Activated T-cell treated with anti-CD3 and anti-CD28 coated beads, Interleukin-2, amount 50 U/mL, for 1 hour (primary cell): ENCODE measurements at places on chromosomes 3 and 15.

DNA sequence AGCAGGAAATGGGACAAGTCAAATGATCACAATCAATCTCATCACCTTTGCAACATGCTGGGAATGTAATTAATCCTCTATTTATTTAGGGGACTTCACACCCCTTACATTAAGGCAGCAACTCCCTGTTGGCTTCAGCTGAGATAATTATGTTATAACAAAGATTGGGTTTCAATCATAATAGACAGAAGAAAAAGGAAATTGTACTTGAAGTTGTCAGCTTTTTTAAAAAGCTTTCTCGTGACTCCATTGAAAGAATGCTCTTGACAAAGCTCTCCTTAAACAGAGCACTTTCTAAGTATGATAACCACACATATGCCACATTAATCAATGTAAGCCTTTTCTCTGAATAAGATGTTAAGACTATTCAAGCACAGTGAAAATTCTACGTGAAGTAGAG, 65.7 kb downstream of the SHQ1 start:
- DNase-seq, result no peak

- DNase-seq, result no peak
Measured at GRCh38 chr3:161070980-161071663, 34.0 kb downstream of the B3GALNT1 start.

DNA sequence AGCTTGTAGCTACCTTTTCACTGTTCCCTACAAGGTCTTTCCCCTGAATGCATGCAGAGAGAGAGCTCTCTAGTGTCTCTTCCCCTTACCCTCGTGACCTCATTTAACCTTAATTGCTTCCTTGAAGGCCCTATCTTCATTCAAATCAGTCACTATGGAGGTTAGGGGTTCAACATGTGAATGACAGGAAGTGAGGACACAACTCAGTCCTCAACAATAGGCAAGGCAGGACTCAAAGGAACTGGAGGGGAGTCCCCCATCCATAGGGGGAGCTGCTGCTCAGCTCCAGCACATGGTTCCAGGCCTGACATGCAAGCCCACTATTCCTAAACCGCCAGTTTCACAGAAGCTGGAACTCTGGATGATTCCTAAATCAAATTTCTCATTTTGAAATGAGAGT, 33.8 kb upstream of the GYG1 start:
- no peak for DNase-seq

DNA sequence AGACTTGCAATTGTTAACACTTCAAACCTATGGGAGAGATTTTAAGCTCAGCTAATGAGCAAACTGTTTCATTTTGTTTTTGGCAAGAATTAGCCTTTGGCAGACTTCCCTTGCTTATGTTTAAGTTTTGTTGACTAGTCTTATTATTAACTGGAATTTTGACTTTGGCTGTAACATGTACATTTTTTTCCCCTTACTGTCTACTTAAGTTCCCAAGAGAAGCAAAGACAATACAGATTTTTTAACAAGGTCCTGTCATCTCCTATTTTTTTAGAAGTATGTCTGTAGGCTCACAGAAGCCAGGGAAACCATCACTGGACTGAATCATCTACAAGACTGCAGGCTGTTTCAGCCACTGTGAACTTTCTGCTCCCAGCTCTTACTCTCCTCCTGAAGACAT, 74.3 kb downstream of the DGKG start:
- no peak for DNase-seq

GRCh38 chr3:32498252-32498651, 4.4 kb downstream of the CMTM6 start:
- DNase-seq, result no peak

- no peak for DNase-seq
Measured at GRCh38 chr3:51522273-51522962, 16.1 kb upstream of the RAD54L2 start.

DNA sequence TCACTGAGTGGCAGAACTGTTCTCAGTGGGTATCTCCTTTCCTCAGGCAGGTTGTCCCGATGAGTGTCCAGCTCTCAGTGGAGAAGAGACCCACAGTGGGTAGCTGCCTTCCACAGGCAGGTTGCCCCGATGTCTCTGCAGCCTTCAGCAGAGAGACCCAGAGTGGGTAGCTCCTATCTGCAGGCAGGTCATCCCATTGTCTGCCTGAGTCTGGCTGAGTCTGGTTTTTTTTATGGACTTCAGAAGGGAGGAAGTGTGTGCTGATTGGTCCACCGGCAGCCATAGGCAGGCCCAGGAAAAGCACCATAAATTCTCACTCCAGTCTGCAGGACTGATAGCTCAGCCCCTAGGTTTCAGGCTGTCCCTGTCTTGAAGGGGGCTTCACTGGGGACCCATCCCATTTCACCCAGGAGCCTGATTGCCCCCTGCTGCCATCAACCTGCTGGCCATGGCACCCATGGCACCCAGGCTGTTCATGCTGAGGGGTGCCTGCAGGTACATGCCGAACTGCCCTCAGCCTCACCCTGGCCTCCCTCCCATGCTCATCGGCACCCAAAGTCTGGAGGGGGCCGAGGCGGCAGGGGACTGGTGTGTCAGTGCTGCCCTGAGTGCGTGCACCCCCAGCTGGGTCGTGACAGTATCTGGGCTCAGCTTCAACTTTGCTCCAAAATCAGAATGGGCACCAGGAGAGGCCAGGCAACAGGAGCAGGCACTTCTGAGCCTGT, 3.6 kb upstream of the LIMD1 start:
- no peak for DNase-seq

DNA sequence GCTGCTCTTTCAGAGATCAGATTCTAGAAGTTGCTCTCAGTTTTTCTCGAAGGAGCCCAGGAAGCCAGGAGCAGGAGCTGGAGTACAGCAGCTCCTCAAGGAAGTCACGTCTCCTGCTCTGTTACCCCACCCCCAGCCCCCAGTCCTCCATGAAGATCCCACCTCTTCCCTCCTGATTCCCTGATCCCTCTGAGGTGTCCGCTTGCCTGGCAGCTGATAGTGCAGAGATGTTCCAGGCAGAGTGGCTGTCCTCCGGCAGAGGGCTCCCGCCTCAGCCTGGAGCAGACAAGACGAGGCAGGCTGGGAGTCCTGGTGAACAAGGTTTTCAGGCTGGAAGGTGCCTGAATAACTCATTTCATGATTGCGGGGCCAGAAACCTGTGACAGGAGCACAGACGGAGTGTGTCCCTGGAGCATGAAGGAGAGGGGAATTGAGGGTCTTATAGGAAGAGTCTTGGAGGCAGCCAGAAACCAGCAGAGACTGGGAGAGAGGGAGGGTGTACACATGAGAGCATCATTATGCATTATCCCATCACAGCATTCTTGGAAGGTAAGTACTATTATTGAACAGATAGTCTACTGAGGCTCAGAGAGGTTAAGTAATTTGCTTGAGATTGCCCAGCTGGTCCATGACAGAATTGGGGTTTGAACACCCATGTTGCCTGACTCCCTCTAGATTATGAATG, 1.2 kb downstream of the HRH1 start:
- DNase-seq, result no peak

DNA sequence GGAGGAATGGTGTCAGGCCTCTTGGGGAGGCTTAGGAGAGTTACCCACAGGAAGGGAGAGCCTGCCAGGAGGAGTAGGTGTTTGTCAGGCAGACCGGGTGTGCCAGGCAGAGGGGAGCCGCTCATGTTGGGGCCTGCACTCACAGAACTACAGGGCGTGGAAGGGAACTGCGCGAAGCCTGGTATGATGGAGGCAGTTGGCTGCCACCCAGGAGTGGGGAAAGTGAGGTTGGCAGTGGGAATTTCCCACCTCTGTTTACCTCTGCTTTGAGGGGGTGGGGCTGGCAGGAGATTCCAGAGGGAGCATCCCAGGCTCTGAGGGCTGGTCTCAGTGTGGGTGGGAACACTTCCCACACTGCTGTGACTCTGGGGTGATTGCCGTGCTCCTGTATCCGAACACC, 99.9 kb downstream of the SLCO3A1 start:
- DNase-seq, result no peak

DNA sequence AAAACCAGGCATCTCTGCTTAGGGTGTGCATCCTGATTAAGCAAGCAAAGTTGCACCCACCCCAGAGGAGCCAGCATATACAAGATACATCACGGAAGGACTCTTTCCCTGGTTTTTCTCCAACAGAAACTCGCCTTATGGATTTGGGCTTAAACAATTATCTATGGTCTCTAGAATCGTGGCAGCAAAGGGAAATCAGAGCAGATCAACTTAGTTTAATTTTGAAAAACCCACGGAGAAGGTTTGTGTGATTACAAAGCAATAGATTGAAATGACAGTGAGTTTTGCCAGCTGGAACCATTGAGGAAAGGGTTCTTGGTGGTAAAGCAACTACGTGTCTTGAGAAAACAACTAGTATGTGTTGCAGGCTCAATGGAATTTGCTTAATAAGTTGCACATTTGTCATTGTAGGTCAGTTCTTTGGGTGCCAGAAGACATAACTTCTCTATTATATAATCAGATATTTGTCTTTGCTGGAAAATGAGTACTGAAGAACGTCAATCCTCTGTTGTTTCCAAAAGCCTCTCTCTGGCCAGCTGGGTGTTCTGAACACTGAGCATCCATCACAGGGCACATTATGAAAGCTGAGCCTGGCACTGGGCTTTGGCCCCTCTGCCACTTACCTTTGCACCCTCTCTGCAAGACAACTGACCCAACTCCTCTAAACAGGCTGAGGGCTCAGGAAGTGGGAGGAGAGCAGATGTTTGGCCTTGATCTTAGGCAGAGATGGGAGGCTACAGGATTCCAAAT, 75.7 kb upstream of the FBN1 start:
- no peak for DNase-seq

DNA sequence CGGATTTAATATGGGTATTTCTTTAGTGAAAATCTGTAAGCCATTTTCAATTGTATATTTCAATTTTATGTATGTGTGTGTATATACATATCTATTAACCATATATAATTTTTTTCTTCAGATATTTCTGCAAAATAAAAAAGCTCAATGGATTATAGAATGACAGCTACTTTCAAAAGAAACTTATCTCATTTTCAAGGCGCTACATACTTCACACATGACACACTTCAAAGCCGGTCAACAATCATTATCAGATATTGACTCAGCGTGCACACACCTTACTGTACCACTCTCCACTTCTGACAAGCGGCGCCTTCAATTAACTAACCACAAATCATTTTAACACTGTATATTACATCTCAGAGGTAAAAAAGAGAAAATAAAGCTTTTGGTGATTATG, 39.6 kb downstream of the ATP13A3 start:
- no peak for DNase-seq

DNA sequence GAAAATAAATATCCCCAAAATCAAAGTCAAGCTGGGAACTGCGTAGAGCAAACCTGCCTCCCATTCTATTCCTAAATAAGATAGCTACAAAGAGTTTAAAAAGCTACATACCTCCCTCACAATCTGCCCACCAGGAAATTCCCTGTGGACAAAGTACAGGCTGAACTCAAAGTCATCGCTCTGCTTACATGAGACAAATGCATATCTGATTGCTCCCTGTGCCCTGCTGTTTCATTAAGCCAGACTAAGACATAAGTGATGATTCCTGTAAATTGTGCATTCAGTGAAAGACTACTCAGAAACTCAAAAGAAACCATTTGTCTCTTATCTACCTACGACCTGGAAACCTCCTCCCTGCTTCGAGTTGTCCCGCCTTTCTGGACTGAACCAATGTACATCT, 28.5 kb upstream of the EIF4A2 start:
- DNase-seq, result no peak

DNA sequence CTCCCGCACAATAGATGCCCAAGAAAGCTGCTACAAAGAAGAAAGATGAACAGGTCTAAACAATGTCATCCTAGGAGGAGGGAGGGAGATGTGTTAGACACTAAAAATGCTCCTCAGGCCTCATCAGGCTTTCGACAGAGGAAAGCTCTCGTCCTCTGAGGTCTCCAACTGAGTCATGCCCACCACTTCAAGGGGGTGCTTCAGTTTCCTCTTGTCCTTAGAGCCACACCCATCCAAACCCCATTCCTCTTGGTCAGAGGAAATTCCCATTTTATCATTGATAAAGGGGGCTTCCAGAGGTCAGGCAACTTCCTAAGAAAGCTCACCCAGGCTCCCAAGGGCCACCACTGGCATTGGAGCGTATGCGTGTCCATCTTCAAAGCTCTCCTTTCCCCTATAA, 50.1 kb downstream of the HEG1 start:
- no peak for DNase-seq

DNA sequence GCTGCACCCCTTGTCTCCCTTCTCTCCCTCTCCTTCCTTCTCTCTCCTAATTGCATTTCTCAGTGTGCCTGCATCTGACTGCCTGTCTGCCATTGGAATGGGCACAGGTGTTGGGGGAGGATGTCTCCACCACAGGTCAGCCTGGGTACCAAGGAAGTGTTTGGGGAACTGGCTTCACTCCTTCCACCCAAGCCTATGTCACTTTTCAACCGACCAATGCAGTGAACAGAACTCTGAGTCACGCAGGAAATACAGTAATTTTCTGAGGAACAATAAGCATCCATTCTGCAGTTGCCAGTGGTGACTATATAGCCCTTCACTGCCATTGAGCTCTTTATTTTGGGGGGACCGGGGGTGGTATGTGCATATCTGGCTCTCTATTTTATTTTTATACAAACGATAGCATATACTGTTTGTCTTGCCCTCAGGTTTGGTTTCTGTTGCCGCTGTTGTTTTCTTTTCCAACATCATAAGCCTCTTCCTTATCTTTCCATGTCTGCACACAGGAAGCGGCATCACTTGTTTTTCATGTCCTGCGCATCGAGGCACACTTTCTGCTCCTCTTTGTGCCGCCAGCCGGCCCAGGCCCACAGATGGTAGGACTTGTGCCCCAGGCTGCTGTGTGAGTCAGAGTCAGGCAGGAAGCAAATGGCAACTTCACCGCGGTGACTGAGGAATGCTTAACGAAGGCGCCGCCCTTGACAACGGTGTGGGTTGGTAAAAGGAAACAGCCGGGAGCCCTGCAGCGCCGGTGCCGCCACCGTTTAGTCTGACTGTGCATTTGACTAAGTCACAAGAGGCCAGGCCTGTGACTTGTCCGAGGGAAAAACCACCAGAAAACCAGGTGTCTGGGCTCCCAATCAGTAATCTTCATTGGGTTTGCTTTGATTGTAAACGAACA, 21.1 kb upstream of the CDCP1 start:
- peak; percentile 80 for DNase-seq

GRCh38 chr15:70048578-70049514, 48.9 kb downstream of the TLE3 start:
- DNase-seq, result peak; percentile 18

DNA sequence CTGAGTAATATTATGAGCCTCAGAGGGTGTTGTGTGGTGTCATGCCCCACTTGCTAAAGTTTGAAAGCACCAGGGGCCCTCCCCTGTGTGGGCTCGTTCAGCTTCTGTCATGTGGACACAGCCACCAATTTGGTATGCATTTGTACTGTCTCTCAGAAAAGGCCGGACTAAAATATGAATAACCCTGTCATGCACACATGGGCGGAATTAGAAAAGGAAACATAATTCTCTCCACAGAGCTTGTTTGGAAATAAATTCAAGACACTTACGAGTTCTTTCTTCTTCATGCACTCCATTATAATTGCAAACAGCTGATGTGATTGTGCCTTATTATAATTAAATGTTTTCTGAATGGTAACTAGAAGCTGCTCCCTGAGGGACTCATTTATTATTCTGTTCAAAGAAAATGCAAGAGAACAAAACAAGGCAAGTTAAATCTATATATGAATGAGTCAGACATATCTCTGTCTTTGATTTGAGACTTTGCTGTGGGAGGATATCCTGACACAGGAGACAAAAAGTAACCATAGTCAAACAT, 39.1 kb downstream of the TRPM1 start:
- no peak for DNase-seq

GRCh38 chr3:16700651-16701050, 95.4 kb upstream of the DAZL start:
- DNase-seq, result no peak

- DNase-seq, result no peak
Measured at GRCh38 chr3:46866032-46866595, 2.9 kb upstream of the MYL3 start.
